ENCODE measurements at places on chromosomes 11 and 22. TPM values are rescaled to one million over a fixed set of nuclear protein-coding genes. Genes with fewer than 3 reads are reported as not detected.

DNA sequence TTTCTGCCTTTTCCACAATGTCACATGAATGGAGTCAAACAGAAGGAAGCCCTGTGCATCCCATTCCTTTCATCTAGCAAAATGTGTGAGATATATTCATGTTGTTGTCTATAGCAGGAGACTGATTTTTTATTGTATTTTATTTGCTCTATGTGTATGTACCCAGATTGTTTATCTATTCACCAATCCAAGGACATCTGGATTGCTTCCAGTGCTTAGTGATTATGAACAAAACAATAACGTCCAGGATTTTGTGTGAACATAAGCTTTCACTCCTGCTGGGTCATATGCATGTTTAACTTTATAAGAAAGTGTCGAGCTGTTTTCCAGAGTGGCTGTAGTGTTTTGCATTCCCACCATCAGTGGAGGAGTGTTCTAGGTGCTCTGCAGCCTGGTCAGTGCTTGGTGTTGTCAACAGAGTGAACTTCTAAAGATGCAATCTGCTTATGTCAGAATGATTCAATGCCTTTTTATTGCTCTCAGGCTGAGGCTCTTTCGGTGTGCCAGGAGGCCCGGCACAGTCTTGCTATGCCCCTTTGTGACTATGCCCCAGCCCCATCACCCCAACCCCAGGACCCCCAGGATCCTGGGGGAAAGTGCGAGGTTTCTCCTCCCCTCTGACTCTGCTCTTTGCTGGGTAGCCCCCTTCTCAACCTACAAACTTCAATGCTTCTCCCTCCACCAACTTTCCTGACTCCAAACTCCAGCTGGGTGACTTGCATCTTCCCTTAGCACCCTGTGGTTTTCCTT lies 19.9 kb upstream of the SYT13 start:
- no peak for DNase-seq

DNA sequence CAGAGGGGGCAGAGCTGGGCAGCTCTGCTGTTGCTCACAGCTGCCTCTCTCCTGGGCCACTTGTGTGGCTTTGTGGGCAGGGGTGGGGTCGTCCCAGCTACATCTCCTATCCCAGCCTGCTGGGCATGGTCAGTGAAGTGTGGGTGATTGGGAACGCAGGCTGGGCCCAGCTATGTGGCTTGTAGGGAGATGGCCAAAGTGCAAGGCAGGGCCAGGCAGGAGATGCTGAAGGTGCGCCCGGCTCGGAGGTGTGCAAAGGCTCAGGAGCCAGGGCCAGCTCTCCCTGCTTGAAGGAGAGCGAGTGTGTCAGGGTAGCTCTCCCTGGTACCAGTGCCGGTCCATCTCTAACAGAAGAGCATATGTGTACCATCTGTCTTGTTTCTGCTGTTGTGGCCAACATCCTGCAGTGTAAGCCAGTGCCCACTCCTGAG lies 8.4 kb upstream of the RANBP1 start:
- no peak for DNase-seq

Gene IL18
- total RNA-seq = 1.9 TPM

GRCh38 chr11:74400606-74401005 lies 2.4 kb upstream of the PGM2L1 start:
- DNase-seq = no peak

- DNase-seq = no peak
These were observed 100.8 kb upstream of the OR5AK2 start for GRCh38 chr11:56887940-56888339.

DNA sequence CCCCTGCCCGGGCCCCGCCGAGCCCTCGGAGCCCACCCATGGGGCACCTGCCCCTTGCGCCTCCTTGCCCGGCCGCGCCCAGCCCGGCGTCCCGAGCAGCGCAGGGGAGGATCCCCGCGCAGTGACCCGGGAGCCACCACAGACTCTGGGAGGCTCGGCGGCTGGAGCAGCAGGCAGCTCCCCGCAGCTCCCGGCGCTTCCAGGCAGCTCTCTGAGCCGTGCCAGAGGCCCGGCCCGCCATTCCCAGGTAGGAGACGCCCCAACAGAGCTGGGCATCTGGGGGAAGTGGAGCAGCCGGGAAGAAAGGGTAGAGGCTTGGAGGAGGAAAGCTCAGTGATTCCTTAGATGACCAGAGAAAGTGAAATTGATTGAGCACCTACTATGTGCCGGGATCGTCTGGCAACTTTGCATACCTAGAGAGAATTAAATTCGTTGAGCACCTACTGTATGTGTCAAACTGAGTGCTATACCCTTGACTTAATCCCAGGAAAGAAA lies 670 bp downstream of the RASD2 start:
- no peak for DNase-seq

Gene PDGFD
- total RNA-seq = 0.96 TPM

GRCh38 chr22:36736701-36737320 lies 33.3 kb upstream of the CACNG2 start:
- peak; percentile 8 for DNase-seq

DNA sequence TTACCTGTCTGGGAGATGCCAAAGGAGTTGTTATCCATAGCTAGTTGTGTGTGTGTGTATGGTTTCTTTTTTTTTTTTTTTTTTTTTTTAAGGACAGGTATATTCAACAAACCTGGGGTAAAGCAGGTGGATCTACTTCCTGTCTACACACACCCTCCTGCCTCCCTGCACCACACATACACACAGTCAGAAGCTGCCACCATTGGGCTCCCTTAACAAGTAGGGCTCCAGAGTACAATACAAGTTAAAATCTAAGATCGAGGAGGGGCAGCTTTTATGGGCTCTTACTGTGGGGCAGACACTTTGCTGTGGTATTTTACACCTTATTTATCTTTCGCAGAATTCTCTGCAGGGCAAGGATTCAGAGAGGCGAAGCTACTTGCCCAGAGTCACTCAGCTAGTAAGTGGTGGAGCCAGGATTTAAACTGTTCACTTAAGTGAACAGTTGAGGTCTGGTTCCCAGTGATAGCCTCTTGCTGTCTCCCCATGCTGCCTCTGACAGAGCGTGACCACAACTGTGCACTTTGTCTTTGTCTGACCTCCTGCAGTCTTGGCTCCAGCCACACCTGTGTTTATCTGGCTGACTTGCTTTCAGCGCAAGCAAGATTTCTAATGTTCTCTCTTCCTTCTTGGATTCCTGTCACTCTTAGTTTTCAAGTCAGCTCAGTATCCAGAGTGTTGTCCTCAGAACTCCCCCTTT lies 135.0 kb downstream of the CSNK2A3 start:
- DNase-seq = no peak

Gene SYT13
- total RNA-seq = 0.50 TPM

Gene SYT8
- 0.30 TPM for total RNA-seq

Gene KRTAP5-1
- total RNA-seq = not detected

Gene CEND1
- total RNA-seq = 0.43 TPM

GRCh38 chr11:132402071-132402684 lies 1031.8 kb downstream of the NTM start:
- DNase-seq = peak; percentile 50

Gene CBL
- total RNA-seq = 3.2 TPM

GRCh38 chr11:33387996-33388395 lies 130.8 kb downstream of the HIPK3 start:
- DNase-seq = no peak

GRCh38 chr22:36104988-36105387 lies 55.6 kb downstream of the APOL3 start:
- no peak for DNase-seq

- DNase-seq = no peak
These were observed 2.0 kb upstream of the RELT start for GRCh38 chr11:73374151-73374550.

Gene SAA2
- 26,068 TPM for total RNA-seq

Gene SHISA8
- total RNA-seq = not detected

Gene HEPHL1
- total RNA-seq = not detected

- DNase-seq = peak; percentile 56
These were observed 138.9 kb downstream of the MN1 start for GRCh38 chr22:27662359-27663301.

Gene SEZ6L
- total RNA-seq = 0.03 TPM

Gene GGTLC2
- total RNA-seq = not detected

GRCh38 chr11:60918939-60919265 lies 4.9 kb downstream of the TMEM109 start:
- DNase-seq = no peak

Gene NUDT22
- 52.5 TPM for total RNA-seq

- DNase-seq = no peak
These were observed 3.7 kb upstream of the SPON1 start for GRCh38 chr11:13958641-13959400.

DNA sequence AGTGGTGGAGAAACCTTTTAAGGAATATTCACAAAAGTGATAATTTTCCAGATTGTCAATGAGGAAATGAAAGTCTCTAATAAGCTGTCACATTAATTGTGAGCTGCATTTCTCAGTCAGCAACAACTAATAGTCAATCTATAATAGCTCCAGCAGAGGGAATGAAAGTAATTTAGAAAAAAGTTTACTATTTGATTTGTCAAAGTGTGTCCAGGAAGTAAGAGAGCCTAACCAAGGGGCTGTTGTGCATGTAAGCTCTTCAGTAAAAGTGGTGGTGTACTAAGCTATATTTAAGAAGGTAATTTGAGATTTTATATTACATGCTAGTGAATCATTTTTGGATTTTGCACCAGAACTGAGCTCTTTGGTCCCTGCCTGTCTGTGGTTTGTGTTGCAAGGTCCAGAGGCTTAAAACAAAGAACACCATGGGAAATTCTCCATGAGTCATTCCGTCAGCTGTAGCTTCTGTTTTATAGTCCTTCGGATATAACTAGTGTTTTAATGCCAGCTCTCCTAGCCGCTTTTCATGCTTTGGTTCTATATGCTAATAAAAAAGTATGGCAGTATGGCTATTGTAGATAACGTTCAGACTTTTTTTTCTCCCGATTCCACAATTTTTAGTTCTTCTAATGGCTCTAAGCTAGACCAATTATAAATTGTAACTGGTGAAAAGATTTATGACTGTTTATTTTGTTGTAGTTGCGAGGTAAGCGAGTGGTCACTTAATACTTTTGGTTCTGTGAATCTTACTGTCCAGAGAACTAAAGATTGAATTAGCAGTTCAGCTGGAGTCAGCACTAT lies 64.6 kb downstream of the ARHGEF12 start:
- no peak for DNase-seq

DNA sequence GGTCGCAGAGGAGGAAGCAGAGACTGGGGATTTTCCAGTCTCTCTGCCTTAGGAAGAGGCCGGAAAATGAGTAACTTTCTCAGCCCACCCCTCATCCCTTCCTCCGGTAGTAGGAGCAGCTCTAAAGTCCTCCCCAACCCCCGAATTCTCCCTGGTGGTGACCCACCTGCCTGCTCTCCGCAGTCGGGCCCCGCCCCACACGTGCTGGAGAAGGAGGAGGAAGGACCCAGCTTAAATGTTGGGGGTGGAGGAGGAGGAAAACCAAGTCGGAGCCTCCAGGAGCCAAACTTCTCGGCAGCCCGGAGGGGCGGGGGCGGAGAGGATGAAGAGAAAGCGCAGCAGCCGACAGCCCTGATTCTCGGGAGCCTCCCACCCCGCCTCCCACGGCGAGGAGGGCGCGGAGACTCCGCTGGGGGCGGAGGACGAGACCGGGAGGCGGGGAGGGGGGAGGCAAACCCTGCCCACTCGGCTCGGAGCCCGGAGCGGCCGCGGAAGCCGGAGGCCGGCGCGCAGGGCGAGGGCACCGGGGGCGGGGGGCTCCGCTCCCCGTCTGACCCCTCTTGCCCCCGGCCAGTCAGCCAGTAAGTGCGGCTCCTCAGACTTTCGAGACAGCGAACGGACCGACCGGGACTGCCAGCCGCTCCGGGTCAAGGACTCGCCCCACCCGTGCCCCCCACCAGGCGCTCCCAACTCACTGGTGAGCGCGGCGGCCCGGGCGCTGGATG lies at the start of gene TPBGL:
Gene TPBGL, plus strand, starts transcription at position 464 of the 725 bp plus-strand sequence. CDS start 276 bp downstream, outside the sequence.
- DNase-seq = no peak

Gene GP1BB
- total RNA-seq = 0.75 TPM

- no peak for DNase-seq
These were observed 66.3 kb downstream of the LDLRAD3 start for GRCh38 chr11:36010010-36010740.

DNA sequence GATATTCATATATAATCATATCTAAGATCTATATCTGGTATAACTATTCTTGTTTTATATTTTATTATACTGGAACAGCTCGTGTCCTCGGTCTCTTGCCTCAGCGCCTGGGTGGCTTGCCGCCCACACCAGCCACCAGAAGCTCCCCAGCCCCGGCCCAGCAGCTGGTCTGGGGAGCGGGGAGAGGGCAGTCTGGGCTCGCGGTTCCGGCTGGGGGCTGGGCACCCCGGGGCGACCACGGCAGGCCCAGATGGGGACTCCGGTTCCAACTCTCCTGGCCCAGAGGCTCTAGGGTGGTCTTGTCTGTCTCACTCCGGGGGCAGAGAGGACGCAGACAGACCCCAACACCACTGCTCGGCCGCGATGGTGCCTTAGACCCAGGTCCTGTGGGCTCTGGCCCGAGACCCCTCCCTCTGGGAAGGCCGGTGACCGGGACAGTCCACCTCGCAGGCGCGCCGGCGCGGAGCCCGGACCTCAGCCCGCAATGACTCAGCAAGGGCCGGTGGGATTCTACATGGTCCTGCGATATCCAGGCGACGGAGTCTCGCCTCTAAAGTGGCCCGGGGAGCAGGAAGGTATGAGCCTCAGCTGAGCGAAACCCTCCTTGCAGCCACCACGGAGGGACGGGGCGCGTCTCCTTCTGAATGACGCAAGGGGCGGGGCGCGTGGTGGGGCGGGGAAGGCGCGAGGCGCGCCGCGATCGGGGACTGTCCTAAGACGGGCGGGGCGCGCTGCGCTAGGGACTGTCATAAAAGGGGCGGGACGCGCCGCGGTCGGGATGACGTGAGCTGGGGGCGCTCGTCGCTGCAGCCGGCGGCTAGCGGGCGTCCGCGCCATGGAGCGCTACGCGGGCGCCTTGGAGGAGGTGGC lies at the start of gene DGCR6:
Gene DGCR6, plus strand, starts transcription at position 781 of the 870 bp plus-strand sequence. Its CDS starts 55 bp downstream, at position 836.
- DNase-seq = no peak

Gene KRTAP5-10
- 0.15 TPM for total RNA-seq

GRCh38 chr11:114075891-114076441 lies 16.5 kb downstream of the ZBTB16 start:
- DNase-seq = no peak

Gene MPPED2
- 1.0 TPM for total RNA-seq

GRCh38 chr22:42430528-42431125 lies 1.6 kb downstream of the NFAM1 start:
- no peak for DNase-seq

GRCh38 chr11:116939499-116939898 lies 102.1 kb upstream of the APOA1 start:
- no peak for DNase-seq

DNA sequence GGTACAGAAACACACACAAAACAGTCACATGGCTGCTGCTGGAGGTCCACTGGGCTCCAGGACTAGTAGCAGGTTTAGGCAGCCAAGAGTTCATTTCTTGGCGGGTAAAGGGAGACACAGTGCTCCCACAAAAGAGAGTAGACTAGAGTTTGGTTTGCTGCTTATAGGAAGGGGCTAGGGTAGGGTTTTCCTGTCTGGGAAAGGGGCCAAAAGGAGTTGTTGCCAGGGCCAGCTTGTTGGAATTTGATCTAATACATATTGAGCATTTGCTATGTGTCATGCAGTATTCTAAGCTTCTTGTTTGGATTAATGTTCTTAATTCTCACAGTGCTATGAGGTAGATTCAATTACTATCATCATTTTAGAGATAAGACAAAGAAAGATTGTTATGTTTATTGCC lies 195.1 kb upstream of the PLET1 start:
- no peak for DNase-seq

- no peak for DNase-seq
These were observed 2.5 kb downstream of the ARHGAP32 start for GRCh38 chr11:129189646-129190045.

Gene CRYBB2
- not detected for total RNA-seq

Gene FANCF
- 4.3 TPM for total RNA-seq

Gene ELFN2
- 0.23 TPM for total RNA-seq
